ENCODE measurements at places on chromosomes 5 and 9. TPM values are rescaled to one million over a fixed set of nuclear protein-coding genes. Genes with fewer than 3 reads are reported as not detected.

The ST8SIA4 gene
- 5.0 TPM for polyA plus RNA-seq

The SLF1 gene
- 12.5 TPM for polyA plus RNA-seq

The CYLC2 gene
- polyA plus RNA-seq = not detected

The PCDHB16 gene
- polyA plus RNA-seq = 7.7 TPM

The BHMT gene
- polyA plus RNA-seq = 305 TPM

The SNCAIP gene
- polyA plus RNA-seq = 29.4 TPM

The GGTA1 gene
- 6.7 TPM for polyA plus RNA-seq

The AMBP gene
- polyA plus RNA-seq = 2.2 TPM

The PHF24 gene
- 0.13 TPM for polyA plus RNA-seq

The MCIDAS gene
- 1.4 TPM for polyA plus RNA-seq

The AQP7 gene
- polyA plus RNA-seq = 17.9 TPM

The SLC22A4 gene
- polyA plus RNA-seq = 6.6 TPM

The ISL1 gene
- polyA plus RNA-seq = not detected

The STOML2 gene
- polyA plus RNA-seq = 133 TPM

The CDC20B gene
- polyA plus RNA-seq = 0.72 TPM

The REXO4 gene
- polyA plus RNA-seq = 31.4 TPM

The GZMA gene
- 0.58 TPM for polyA plus RNA-seq

The RLN2 gene
- 2.5 TPM for polyA plus RNA-seq

The TMC1 gene
- 0.99 TPM for polyA plus RNA-seq

The FBXL17 gene
- 26.4 TPM for polyA plus RNA-seq

The TXNDC8 gene
- polyA plus RNA-seq = not detected

The ENTPD2 gene
- 3.9 TPM for polyA plus RNA-seq

The PCDHA5 gene
- polyA plus RNA-seq = 0.15 TPM

The IL33 gene
- polyA plus RNA-seq = 13.5 TPM

The FOXD4L4 gene
- polyA plus RNA-seq = not detected

The ARL14EPL gene
- not detected for polyA plus RNA-seq

The CBY3 gene
- polyA plus RNA-seq = 0.36 TPM

The PCDHA6 gene
- polyA plus RNA-seq = 0.49 TPM

The WDR38 gene
- polyA plus RNA-seq = 0.38 TPM

The GTF2H2C gene
- polyA plus RNA-seq = 40.9 TPM

The DRD1 gene
- polyA plus RNA-seq = not detected

The PTAR1 gene
- 46.1 TPM for polyA plus RNA-seq

The GARNL3 gene
- 13.0 TPM for polyA plus RNA-seq

The NR6A1 gene
- 0.87 TPM for polyA plus RNA-seq

The MRPS27 gene
- polyA plus RNA-seq = 73.8 TPM

The SMARCA2 gene
- 135 TPM for polyA plus RNA-seq

The GRXCR2 gene
- polyA plus RNA-seq = not detected

The C5orf22 gene
- 35.8 TPM for polyA plus RNA-seq

The CNTNAP3B gene
- polyA plus RNA-seq = 14.4 TPM

The DYNC2I2 gene
- 61.7 TPM for polyA plus RNA-seq

The SPATA6L gene
- polyA plus RNA-seq = 4.3 TPM

The SPAAR gene
- 1.6 TPM for polyA plus RNA-seq

The GABRG2 gene
- 0.11 TPM for polyA plus RNA-seq

The S1PR3 gene
- 68.3 TPM for polyA plus RNA-seq

The NKD2 gene
- polyA plus RNA-seq = 14.7 TPM

The COL15A1 gene
- polyA plus RNA-seq = 34.9 TPM

The SOX30 gene
- 0.44 TPM for polyA plus RNA-seq

The PRSS3 gene
- 2.1 TPM for polyA plus RNA-seq

The C6 gene
- 1.4 TPM for polyA plus RNA-seq

The ACSL6 gene
- 1.8 TPM for polyA plus RNA-seq

The SCAI gene
- polyA plus RNA-seq = 12.4 TPM

The SH3TC2 gene
- polyA plus RNA-seq = 0.50 TPM

The PLCXD3 gene
- polyA plus RNA-seq = 0.39 TPM

The TCERG1 gene
- polyA plus RNA-seq = 118 TPM
